ENCODE measurements at places on chromosomes 4 and X. TPM values are rescaled to one million over a fixed set of nuclear protein-coding genes. Genes with fewer than 3 reads are reported as not detected.

GRCh38 chr4:151202851-151203455 lies 74.0 kb upstream of the PRSS48 start:
- H3K4me1 ChIP-seq, result peaks cover 56% of the 10 kb centered on the region
- no peaks in the 10 kb centered on the region for H3K27me3 ChIP-seq
- H3K27ac ChIP-seq, result peak overlapping the region; percentile 96
- H3K36me3 ChIP-seq, result no peaks in the 10 kb centered on the region
- no peak overlapping the region for H3K4me3 ChIP-seq
- no peak for DNase-seq

DNA sequence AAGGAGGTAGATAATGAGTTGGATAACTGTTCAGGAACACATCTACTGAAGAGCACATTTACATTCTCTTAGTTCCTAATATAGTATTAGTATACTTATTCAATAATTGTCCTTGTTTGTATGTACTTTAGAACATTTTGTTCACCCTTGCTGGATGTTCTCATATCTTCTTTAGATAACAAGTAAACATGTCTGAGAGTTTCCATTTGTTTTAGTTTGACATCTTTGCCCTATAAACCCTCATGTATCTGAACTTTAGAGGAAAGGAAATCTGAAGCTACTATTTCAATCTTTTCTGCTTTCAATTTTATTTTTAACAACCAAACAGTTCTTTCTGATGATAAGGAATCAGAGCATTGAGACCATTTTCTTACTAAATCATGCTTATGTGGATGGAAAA lies 518.6 kb downstream of the RPA4 start:
- peak overlapping the region; percentile 63 for H3K27ac ChIP-seq
- peaks cover 29% of the 10 kb centered on the region for H3K4me1 ChIP-seq
- H3K4me3 ChIP-seq, result no peak overlapping the region
- no peak for DNase-seq

DNA sequence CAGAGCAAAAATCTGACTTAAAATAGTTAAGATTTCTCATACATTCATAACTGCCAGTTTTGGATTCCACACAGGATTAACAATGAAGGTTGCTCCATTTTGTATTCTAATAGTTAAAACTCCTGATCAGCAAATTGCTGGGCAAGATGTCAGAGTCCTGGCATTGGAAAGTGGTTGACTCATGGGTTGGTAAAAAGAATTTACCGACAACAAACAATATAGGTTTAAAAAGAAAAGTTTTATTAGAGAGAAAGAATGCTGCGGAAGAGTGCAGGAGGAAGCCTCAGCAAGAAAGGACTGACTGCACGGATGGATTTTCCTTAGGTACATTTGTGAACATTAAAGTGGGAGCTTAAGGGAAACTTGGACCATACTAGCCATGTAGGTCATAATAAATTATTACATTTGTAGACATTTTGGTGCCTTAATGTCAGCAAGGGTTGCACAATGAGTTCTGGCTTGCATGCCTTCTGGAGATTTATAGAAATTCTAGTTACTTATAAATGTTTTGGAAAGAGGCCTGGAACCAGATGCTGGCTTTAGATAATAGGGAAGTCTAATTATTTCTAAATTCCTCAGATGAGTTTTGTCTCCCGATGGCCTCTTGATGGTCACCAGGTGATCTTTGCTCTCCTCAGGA lies 25.4 kb upstream of the IL2 start:
- no peak for DNase-seq
- H3K4me1 ChIP-seq, result peaks cover 24% of the 10 kb centered on the region
- no peak overlapping the region for H3K4me3 ChIP-seq
- no peaks in the 10 kb centered on the region for H3K36me3 ChIP-seq

Gene IL1RAPL1
- 15.2 TPM for total RNA-seq
